Lower leg skin (tissue), 4 donors: ENCODE measurements at places on chromosomes 5 and 9.

DNA sequence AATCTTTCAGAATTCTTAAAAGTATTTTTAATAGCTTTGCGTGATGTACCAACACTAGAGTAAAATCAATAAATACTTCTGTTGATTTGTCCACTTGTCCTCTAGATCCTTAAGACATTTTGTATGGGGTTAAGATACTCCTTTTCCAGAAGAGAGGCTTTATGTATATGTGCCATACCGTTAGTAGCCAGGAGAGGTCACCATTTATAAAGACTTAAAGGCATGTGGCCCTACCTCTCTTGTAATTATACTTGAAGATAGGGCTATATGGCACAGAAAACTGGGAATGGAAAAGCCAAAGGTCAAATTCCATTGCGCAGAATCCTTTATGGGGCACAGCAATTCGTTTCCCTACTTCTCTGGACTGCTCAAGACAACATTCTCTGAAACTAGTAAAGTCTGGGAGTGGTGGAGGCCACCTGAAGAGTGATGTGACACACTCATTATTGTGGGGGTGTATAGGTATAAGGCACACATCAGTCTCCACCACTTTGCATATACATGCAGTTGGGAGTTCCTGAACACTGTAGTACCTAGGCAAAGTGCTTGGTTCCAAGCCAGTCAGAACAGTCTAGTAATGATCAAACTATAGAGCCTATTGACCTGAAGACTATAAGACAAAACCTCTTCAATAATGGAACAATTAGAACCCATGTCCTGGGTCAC is 140.1 kb upstream of the FBXL17 start:
- peak; percentile 16 for DNase-seq

DNA sequence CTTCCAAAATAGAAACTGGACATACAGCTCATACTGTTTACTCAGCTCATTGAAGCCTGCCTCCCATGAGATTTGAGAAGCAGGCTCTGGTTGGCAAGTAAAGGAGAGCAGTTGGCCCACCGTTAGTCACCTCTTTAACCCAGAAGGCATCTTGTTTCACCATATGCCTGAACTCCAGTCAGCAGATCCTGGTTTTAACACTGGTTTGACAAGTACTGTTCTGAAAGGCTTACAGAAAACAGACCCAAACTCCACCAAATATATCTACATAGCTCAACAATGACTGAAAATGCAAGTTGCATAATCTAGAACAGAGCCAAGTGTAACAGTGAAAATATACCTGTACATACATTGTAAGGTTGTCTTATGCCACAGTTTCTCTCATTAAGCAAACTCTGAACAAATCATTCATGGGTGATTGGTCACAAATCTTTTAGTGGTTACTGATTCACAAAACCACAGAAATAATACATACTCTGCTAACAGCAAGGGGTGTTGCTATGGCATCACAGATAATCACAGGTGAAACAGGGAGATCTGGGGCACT is 198.8 kb downstream of the BNC2 start:
- no peak for DNase-seq

GRCh38 chr5:63097286-63097685 is 518.7 kb downstream of the LRRC70 start:
- no peak for DNase-seq

- DNase-seq, result no peak
Observed at GRCh38 chr5:3103262-3103811, 351.9 kb upstream of the IRX2 start.

GRCh38 chr5:24401773-24402172 is 243.0 kb downstream of the CDH10 start:
- DNase-seq, result no peak

DNA sequence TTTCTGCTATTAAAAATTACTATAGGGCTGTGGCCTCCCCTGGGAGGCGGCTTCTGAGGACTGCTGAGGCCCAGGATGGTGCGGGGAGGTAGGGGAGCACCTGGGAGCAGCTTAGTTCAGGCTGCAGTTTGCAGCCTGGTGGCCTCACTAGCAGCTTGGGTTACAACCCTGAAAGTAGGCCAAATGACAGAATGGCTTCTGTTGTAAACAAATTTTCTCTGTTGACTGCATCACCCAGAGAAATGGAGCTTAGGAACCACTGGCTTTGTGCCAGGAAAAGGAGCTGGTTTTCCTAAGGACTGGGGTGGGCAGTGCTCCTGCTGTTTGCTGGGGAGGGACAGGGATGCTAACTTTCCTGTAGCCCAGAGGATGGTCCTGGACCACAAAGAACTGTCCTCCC is 130.3 kb downstream of the ENTREP1 start:
- DNase-seq, result no peak

DNA sequence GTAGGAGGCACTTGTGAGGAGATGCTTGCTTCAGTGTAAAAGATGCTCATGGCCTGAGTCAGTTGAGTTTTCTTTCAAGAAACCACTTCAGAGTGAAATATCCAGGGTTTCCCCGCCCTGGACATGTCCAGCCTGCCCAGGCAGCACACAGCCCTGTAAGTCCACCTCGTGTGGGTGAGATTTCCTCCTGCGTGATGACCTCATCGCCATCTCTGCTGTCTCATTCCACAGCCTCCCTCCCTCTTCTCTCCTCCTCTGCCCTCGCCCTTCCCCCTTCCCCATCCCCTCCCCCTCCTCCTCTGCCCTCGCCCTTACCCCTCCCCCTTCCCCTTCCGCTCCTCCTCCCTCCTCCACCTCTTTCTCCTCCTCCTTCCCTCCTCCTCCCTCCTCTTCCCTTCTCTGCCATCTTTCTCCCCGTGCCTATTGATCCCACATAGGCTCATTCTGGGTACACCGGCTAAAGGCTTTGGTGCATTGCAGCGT is 34.0 kb upstream of the NCS1 start:
- no peak for DNase-seq

DNA sequence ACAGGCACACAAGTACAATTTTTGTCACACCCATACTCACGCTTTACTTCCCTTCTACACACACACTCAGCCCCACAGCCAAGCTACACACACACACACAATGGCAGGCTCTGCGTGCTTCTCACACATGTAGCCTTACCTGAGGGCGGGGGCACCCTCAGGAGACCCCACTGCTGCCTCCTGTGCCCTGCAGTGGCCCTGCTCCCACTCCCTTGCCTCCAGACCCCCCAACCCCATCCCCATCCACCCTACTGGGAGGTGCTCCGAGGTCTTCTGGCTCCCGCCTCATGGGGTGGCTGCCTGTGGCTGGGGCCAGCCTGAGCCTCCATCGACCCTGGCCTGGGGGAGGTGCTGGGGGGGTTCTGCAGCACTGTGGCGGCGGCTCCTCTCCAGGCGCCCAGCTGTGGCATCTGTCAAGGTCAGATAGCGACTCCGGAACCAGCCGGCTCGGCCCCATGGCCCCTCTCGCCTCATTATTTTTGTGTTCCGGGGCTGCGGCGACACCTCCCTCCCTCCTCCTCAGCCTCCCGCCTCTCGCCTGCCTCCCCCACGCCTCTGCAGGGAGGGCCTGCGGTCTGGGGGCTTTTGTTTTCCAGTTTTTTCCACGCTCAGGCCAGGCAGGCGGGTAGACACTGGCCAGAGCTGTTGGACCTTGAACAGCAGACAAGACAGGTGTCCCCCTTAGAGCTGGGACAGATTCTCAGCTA is 21.7 kb downstream of the CXXC5 start:
- no peak for DNase-seq

DNA sequence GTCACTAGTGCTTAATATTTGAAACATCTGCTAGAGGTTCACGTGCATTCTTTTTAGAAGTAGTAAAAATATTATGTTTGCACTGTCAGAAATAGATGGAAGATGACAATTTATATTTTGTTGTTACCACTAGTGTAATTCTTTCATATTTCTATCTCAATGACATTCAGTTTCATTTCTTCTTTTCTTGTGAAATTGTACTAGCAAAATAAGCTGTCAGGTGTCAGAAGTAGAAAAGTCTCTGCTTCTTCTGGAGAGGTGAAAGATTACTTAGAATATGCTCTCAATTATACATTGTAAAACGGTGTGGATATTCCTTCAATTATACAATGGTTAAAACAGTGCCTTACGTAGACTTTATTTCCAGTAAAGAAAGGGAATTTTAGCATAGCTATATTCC is 395.4 kb downstream of the CSNK1G3 start:
- no peak for DNase-seq

DNA sequence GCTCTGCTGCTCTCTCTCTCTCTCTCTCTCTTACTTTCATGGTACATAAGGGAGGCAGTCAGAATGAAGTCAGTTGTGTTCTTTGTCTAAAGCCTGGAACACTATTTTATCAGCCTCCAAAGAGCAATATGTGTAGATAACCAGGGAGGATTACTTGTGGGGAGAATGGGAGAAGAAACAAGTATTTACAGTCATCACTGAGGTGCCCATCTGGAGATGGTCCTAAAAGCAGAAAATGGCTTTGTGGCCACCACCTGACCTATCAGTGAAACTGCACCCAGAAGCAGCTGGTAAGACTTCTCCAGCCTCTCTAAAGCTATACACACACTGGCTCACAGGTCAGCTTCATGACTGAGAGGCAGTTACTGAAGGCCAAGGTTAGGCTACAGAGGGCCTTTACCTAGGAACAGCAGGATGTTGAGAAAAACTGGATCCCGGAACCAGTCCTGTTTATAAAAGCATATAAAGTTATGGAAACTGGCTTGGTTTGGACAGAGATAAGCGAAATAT is 75.1 kb downstream of the MRPS27 start:
- DNase-seq, result no peak

GRCh38 chr9:75455444-75455921 is 367.2 kb downstream of the OSTF1 start:
- peak; percentile 70 for DNase-seq

DNA sequence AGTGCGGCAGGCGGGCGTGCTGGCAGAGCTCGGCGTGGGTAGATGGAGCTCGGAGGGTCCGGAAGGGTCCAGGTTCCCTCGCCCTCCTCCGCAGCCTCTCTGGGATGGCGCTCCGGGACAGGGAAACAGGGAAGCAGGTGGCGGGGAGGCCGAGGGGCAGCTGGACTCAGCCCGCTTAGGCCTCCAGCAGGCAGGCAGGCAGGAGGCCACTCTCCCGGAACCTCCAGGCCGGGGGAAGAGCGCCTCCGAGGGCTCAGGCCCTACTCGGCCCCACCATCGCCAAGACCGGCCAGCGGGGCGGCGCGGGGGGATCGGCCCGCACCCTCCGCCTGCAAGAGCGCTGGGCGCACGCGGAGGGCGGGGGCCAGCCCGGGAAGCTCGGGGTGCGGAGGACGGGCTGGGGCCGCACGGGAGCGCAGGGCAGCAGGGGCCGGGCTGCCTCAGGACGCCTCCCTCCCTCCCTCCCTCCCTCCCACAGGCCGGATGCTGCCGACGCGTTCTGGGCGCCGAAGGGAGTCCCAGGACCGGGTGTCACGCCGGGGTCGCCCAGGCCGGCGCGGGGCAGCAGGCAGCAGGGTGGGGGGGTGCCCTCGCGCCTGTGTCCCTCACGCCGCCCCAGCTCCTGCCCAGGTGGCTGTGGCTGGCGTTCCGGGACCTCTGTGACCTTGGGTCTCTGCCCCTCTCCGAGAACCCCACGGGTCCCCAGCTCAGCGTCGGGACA is 977 bp downstream of the MGAT4B start:
- DNase-seq, result peak; percentile 16

DNA sequence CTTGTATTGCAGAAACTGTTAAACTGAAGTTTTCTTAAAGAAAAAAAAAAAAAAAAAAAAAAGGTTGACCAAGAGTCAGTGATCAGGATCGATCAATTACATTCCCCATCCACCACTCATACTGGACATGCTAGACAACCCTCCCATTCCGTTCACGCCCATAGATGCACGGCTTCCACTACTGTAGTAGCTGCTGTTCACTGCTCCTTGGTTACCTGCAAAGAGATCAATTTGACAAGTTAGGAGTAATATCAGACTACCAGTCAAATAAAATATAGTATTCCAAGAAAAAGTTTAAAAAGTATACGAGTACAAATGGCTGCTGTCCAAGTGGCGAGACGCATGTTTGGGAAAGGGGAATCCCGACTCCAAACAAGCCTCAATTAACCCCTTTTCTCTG is 8.7 kb downstream of the HNRNPH1 start:
- DNase-seq, result no peak

DNA sequence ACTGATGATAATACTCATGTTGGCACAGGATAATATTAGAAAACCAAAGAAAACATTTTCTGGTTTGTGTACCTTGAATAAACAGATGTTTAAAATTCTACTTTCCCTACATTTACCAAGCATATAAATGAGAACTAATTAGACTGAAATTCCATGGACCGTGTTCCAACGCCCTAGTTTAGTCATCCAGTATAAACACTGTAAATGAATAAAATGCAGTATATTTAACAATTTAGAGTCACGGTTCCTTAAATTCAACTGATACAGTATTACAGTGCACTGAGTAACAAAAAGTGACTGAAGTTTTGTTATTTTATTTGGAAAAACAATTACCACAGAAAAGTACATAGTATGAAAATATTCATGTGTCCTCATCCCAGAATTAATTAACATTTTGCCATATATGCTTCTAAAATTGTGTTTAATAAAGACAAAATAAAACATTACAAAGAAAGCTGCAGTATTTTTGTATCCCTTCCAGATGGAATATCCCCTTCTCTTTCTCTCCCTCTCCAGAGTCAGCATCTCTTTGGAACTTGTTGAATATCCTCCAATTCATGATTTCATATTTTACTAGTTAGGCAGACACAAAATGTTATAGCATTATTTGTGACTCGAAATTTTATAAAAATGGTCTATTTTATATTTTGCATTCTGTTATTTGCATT is 112.5 kb downstream of the HMHB1 start:
- no peak for DNase-seq

DNA sequence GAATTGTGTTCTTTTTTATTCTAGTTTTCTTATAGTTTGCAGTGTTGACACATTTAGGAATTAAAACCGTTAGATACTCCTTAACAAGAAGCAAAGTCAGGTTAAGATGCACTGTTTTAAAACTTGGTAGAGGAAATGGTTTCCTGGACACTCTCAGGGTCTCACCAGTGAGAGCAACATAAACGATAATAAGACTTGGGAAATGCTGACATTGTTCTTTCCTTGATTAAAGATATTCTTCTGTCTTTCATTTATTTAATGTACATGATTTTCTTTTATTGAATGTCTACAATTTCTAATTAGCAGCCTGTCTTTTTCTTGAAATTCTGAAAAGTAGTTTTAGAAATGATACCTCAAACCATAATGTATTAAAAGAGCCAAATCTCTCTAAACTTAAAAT is 707.9 kb upstream of the CHD1 start:
- no peak for DNase-seq

GRCh38 chr5:55816342-55816741 is 34.8 kb upstream of the IL31RA start:
- DNase-seq, result no peak

GRCh38 chr5:90759119-90759518 is 200.5 kb downstream of the ADGRV1 start:
- no peak for DNase-seq

DNA sequence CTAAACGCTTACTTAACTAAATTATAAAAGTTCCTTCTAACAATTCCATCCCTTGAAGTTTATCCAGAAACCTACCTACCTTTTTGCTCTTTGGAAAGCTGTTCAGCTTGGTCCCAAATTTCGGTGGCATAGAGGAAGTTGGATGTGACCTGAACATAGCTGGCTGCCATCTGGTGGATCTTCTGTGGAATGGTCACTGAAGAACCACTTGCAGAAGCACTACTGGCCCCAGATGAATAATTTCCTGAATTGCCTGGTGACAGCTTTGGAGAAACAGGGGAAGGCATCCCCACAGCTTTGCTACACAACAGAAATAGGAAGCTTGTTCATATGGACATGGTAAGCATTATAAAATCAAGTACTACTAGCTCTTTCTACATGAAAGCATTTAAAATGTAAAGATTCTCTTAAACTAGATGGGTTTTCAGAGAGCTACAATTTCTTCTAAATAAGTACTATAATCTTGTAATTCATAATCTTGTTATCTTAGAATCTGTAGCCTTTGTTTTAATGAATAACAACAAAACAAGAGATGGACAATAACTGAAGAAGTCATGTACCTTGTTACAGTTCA is 9.9 kb downstream of the LEAP2 start:
- no peak for DNase-seq

GRCh38 chr5:170393958-170394357 is 4.8 kb upstream of the KCNMB1 start:
- DNase-seq, result peak; percentile 18
